ENCODE measurements at places on chromosomes 5 and 9. TPM values are rescaled to one million over a fixed set of nuclear protein-coding genes. Genes with fewer than 3 reads are reported as not detected.

Gene PTGES
- 0.44 TPM for total RNA-seq

Gene SH3GL2
- total RNA-seq, result not detected

Gene IFNA13
- not detected for total RNA-seq

Gene GRXCR2
- total RNA-seq, result not detected

Gene ANKRD18A
- not detected for total RNA-seq

Gene OR1Q1
- not detected for total RNA-seq

Gene C8G
- total RNA-seq, result 0.60 TPM

Gene GALNT12
- total RNA-seq, result under 0.01 TPM

Gene PCYOX1L
- 13.3 TPM for total RNA-seq

Gene KIF4B
- 0.40 TPM for total RNA-seq

Gene LURAP1L
- total RNA-seq, result 1.7 TPM

Gene SNCB
- 1.1 TPM for total RNA-seq

Gene PCDHGA6
- 1.7 TPM for total RNA-seq

Gene MYORG
- total RNA-seq, result 2.6 TPM

Gene INSL6
- total RNA-seq, result not detected

Data from lung microvascular endothelial cell (primary cell).